ENCODE measurements at places on chromosomes 1 and 21. TPM values are rescaled to one million over a fixed set of nuclear protein-coding genes. Genes with fewer than 3 reads are reported as not detected.

GRCh38 chr1:20662110-20662475 is 924 bp upstream of the DDOST start:
- peak overlapping the region; percentile 98 for H3K4me3 ChIP-seq
- no peaks in the 10 kb centered on the region for H3K27me3 ChIP-seq
- DNase-seq: no peak

DNA sequence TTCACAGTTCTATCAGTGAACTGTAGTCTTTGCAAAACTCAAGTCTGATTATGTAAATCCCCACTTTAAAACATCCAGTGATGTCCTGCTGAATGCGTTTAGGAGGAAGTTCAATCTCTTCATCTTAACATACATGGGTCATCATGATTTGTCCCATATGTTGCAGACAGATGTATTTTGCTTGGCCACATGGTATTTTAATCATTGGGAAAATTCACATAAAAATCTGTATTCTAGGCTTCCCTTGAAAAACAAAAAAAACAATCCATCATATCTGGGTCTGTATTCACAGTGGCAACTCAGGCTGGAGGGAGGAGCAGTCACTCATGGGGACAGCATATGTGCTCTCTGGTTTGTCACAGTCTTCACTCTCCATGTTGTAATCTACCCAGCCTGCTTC is 44.8 kb upstream of the CDC7 start:
- no peaks in the 10 kb centered on the region for H3K36me3 ChIP-seq
- no peak for DNase-seq
- H3K4me3 ChIP-seq: no peak overlapping the region

DNA sequence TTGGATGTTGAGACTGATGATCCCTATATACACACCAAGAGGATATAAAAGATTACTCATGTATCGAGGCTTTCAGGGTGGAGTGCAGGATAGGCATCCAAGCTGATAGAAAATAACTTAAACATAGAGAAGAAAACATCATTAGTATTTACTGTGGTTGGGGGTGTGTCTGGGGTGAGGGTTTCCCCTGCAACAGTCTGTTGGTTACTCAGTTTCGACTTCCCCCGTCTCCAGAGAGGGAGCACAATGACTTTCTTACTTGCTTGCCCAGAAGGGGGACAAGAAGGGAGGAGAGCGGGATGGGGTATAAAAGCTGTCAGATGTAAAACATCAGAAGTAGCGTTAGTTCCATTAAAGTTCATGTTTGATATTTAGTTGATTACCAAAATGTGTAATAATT is 717.4 kb upstream of the ZP4 start:
- H3K27ac ChIP-seq: no peak overlapping the region
- H3K27me3 ChIP-seq: no peaks in the 10 kb centered on the region
- no peak overlapping the region for H3K4me3 ChIP-seq
- no peak for DNase-seq

DNA sequence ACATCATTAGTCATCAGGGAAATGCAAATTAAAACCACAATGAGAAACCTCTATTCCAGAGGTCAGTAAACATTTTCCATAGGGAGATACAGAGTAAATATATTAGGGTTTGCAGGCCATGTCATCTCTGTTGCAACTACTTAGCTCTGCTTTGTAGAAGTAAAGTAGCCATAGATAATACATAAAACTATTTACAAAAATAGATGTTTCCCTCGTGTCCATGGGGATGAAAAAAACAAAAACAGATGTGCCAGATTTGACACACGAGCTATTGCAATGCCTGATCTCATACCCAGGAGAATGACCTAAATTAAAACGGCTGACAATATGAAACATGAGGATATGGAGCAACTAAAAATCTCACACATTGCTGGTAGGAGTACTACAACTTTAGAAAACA is 17.3 kb downstream of the LTN1 start:
- H3K27me3 ChIP-seq: no peaks in the 10 kb centered on the region
- no peak overlapping the region for H3K4me3 ChIP-seq
- 0 out of 2 replicates have a peak, but pooled peaks cover 3% of the 10 kb centered on the region for H3K36me3 ChIP-seq
- no peaks in the 10 kb centered on the region for H3K4me1 ChIP-seq
- DNase-seq: no peak

- no peak overlapping the region for H3K4me3 ChIP-seq
- H3K36me3 ChIP-seq: no peaks in the 10 kb centered on the region
- DNase-seq: no peak
- no peaks in the 10 kb centered on the region for H3K4me1 ChIP-seq
- no peaks in the 10 kb centered on the region for H3K27me3 ChIP-seq
Observed at GRCh38 chr21:28016571-28016970, 976.1 kb downstream of the LTN1 start.

DNA sequence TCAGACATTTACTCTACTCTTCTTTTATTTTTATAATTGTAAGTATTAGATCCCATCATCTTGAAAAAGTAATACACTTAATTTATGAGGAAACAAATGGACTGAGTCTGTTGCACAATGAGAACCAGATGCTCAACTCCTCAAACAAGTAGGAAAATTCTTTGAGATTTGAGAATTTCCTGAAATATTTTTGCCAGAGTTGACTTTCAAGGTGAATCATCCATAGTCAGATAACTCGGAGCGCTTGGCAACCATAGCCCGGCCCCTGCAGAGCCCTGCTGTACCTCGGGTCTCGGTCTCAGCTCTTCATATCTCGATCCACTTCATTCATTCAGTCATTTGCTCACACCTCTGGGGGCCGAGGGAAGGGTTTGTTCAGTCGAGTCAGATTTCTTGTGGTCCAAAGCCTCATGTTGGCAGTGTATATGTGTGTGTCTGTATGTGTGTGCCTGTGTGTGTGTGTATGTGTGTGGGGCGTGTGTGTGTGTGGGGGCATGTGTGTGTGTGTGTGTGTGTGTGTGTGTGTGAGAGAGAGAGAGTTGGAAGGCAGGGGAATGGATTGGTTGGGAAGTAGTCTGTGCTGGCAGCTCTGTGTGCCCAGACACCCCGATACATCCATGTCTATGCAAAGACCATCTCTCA is 18.1 kb upstream of the PCP4 start:
- DNase-seq: no peak
- no peak overlapping the region for H3K4me3 ChIP-seq
- no peaks in the 10 kb centered on the region for H3K27me3 ChIP-seq
- H3K27ac ChIP-seq: no peak overlapping the region
- no peaks in the 10 kb centered on the region for H3K36me3 ChIP-seq
- H3K4me1 ChIP-seq: no peaks in the 10 kb centered on the region

GRCh38 chr1:109454497-109455133 is 11.7 kb upstream of the SYPL2 start:
- no peak for DNase-seq
- H3K36me3 ChIP-seq: peaks cover 6% of the 10 kb centered on the region
- no peaks in the 10 kb centered on the region for H3K27me3 ChIP-seq
- no peak overlapping the region for H3K27ac ChIP-seq
- H3K4me3 ChIP-seq: no peak overlapping the region
- H3K4me1 ChIP-seq: no peaks in the 10 kb centered on the region

- H3K4me3 ChIP-seq: no peak overlapping the region
- H3K27ac ChIP-seq: no peak overlapping the region
- H3K4me1 ChIP-seq: peaks cover 20% of the 10 kb centered on the region
- H3K36me3 ChIP-seq: no peaks in the 10 kb centered on the region
Observed at GRCh38 chr1:65267683-65268082, 41.7 kb upstream of the DNAJC6 start.

DNA sequence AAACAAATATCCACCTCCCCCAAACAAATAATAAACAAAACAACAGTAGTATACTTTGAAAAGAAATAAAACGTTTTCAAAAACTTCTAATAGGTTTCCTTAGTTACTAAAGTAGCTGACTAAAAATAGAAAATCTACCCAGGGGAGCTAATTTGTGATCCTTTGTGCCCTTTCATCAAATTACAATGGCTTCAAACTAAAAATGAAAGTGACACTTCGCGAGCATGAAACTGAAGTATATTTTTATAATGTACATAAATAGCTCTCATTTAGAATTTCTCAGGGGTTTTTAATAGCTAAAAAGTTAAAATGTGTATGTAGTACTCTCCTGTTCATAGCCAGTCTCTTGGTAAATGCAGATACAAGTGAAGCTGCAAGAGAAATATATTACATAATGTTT is 78.4 kb downstream of the BRINP3 start:
- no peaks in the 10 kb centered on the region for H3K36me3 ChIP-seq
- no peaks in the 10 kb centered on the region for H3K27me3 ChIP-seq
- peaks cover 11% of the 10 kb centered on the region for H3K4me1 ChIP-seq
- no peak for DNase-seq
- no peak overlapping the region for H3K27ac ChIP-seq

- H3K4me3 ChIP-seq: no peak overlapping the region
- no peak overlapping the region for H3K27ac ChIP-seq
- peaks cover 18% of the 10 kb centered on the region for H3K4me1 ChIP-seq
- no peaks in the 10 kb centered on the region for H3K36me3 ChIP-seq
- peaks cover 8% of the 10 kb centered on the region for H3K27me3 ChIP-seq
- DNase-seq: no peak
Observed at GRCh38 chr1:103110701-103111100, 2.4 kb upstream of the COL11A1 start.

- no peaks in the 10 kb centered on the region for H3K36me3 ChIP-seq
- no peak for DNase-seq
- H3K4me1 ChIP-seq: no peaks in the 10 kb centered on the region
- no peak overlapping the region for H3K27ac ChIP-seq
- no peak overlapping the region for H3K4me3 ChIP-seq
Observed at GRCh38 chr1:53182716-53183094, 13.9 kb upstream of the CPT2 start.

- no peak for DNase-seq
- no peaks in the 10 kb centered on the region for H3K4me1 ChIP-seq
- no peaks in the 10 kb centered on the region for H3K27me3 ChIP-seq
- H3K27ac ChIP-seq: no peak overlapping the region
- H3K4me3 ChIP-seq: no peak overlapping the region
- H3K36me3 ChIP-seq: no peaks in the 10 kb centered on the region
Observed at GRCh38 chr1:69587391-69587790, 19.7 kb downstream of the LRRC7 start.

DNA sequence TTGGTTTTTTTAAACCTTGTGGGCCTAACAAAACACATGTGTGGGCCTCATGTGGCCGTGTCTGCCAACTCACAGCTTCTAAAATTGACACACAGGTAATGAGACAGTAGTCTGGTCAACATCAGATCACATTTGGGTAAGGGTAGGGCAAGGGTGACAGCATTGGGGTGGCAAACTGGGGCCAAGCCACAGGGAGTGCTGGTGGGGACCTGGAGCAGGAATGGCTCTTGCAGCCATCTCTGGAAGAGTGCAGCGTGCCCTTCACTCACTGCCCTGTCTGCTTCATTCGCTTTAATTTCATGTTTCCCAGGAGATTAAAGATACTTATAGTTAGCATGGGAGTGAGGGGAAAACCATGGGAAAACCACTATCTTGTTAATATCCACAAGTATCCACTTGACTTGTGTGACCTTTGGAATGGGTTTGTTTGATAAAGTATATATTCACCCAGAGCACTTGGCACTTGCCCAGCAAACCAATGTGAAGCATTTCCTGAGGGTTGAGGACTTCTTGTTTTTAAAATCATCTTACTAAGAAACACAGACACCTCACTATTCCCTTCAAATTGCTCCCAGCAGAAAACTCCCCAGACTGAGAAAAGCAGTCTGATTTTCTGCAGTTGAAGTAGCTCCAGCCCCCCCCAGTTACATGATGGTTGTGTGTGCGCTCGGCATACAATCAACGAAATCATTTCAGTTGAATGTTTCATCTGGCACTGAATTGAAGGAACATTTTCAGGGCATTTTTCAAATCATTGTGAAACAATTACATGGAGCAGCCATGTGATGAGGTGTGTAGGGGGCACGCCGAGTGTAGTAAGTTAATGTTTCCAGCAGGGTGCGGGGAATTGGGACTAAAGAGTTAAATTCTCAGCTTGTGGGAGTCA is 175.7 kb downstream of the VPS13D start:
- DNase-seq: peak; percentile 63
- no peaks in the 10 kb centered on the region for H3K27me3 ChIP-seq
- peaks cover 6% of the 10 kb centered on the region for H3K36me3 ChIP-seq

DNA sequence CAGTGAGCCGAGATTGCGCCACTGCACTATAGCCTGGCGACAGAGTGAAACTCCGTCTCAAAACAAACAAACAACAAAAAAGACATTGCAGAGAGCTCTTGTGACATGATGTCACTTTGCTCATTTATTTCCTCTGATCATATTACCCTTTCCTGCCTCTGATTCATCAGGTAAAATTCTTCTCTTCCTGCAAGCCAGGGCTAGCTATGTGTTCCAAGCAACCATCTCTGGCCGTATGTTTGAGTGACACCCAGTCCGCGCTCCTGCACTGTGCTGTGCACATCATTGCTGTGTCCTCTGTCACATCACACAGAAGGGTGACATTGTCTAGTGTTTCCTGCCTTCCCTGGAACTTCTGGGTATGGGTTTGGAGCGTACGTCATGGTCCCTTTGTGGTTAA is 251.3 kb downstream of the PCP4 start:
- no peaks in the 10 kb centered on the region for H3K27me3 ChIP-seq
- no peak overlapping the region for H3K4me3 ChIP-seq
- no peaks in the 10 kb centered on the region for H3K4me1 ChIP-seq
- H3K36me3 ChIP-seq: no peaks in the 10 kb centered on the region
- DNase-seq: peak; percentile 12

- no peak for DNase-seq
- peaks cover 12% of the 10 kb centered on the region for H3K27me3 ChIP-seq
- H3K27ac ChIP-seq: no peak overlapping the region
- peaks cover 22% of the 10 kb centered on the region for H3K4me1 ChIP-seq
Observed at GRCh38 chr1:43066578-43066977, 105.5 kb downstream of the EBNA1BP2 start.

DNA sequence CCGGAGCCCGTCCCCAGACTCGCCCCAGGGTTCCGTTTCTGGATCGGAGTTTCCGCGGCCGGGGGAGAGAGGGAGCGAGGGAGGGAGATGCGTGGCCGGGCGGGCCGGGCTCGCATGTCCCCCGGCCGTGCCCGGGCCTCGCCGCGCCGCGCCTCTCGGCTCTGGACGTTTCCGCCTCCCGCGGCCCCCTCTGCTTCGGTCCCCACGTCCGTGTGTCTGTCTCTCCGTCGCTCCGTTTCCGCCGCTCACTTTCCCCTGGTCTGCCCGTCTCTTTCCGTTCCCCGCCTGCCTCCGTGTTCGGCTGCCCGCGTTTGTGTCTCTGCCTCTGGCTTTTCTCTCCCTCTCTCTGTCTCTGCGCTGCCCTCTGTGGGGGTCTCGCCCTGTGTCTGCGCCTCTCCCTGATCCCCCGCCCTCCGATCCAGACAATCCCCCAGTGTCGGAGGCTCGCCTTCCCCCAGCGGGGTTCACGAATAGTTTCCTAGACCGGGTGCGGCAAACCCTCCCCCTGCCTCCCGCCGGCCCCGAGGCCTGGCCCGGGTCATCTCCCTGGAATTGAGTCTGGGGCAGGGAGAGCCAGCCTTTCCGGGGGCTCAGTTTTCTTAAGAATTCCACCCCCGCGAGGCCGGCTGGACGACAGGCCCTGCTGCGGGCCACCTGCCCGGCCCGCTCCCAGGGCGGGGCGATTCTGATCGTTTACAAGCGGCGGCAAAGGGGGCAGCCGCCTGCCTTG is 735 bp downstream of the NBL1 start:
- peaks cover 16% of the 10 kb centered on the region for H3K4me1 ChIP-seq
- H3K36me3 ChIP-seq: no peaks in the 10 kb centered on the region
- DNase-seq: peak; percentile 63
- peak overlapping the region; percentile 89 for H3K4me3 ChIP-seq

GRCh38 chr1:245822996-245823395 is 668.2 kb downstream of the KIF26B start:
- H3K27ac ChIP-seq: no peak overlapping the region
- no peak overlapping the region for H3K4me3 ChIP-seq
- DNase-seq: no peak
- no peaks in the 10 kb centered on the region for H3K27me3 ChIP-seq

NR0B2 gene
- polyA plus RNA-seq: not detected

KIRREL1 gene
- 5.1 TPM for polyA plus RNA-seq

KRTAP10-2 gene
- polyA plus RNA-seq: not detected

DUSP23 gene
- 97.6 TPM for polyA plus RNA-seq

AMY1C gene
- polyA plus RNA-seq: not detected

CPLANE2 gene
- polyA plus RNA-seq: 0.44 TPM

TESK2 gene
- polyA plus RNA-seq: 6.0 TPM

SAMSN1 gene
- polyA plus RNA-seq: 7.9 TPM

LRRC53 gene
- not detected for polyA plus RNA-seq

All from GM23338 (cell line).